Immature natural killer cell (primary cell): ENCODE measurements at places on chromosomes 16 and 17.

- H3K4me3 ChIP-seq: no peak overlapping the region
- H3K36me3 ChIP-seq: peaks cover 25% of the 10 kb centered on the region
- H3K27me3 ChIP-seq: peaks cover 11% of the 10 kb centered on the region
- H3K4me1 ChIP-seq: peaks cover 47% of the 10 kb centered on the region
Observed at GRCh38 chr17:58320163-58320558, 8.4 kb downstream of the TSPOAP1 start.

GRCh38 chr16:12964461-12964860 is 63.1 kb downstream of the SHISA9 start:
- H3K27ac ChIP-seq: no peak overlapping the region
- no peaks in the 10 kb centered on the region for H3K36me3 ChIP-seq
- H3K27me3 ChIP-seq: peaks cover 4% of the 10 kb centered on the region
- DNase-seq: no peak

- H3K27me3 ChIP-seq: peaks cover 3% of the 10 kb centered on the region
- no peak for DNase-seq
- no peaks in the 10 kb centered on the region for H3K36me3 ChIP-seq
- no peak overlapping the region for H3K27ac ChIP-seq
- no peak overlapping the region for H3K4me3 ChIP-seq
- peaks cover 9% of the 10 kb centered on the region for H3K4me1 ChIP-seq
Observed at GRCh38 chr16:53781023-53781605, 77.2 kb downstream of the FTO start.

DNA sequence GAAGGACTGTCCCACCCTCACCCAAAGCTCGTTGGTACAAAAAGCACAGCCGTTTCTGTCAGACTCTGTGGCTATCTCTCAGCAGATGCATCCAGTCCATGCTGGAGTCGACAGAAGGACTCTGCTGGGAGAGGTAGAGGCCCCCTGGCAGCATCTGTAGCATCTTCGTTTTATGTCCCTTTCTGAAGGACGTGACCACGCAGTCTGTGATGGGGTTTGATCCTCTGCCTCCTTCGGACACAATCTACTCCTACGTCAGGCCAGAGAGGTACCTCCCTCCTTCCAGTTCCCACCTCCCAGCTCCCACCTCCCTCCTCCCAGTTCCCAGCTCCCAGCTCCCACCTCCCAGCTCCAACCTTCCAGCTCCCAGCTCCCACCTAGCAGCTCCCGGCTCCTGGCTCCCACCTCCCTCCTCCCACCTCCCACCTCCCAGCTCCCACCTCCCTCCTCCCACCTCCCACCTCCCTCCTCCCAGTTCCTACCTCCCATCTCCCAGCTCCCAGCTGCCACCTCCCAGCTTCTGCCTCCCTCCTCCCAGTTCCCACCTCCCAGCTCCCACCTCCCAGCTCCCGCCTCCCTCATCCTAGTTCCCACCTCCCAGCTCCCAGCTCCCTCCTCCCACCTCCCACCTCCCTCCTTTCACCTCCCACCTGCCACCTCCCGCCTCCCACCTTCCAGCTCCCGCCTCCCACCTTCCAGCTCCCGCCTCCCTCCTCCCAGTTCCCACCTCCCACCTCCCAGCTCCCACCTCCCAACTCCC is 11.4 kb upstream of the MC1R start:
- H3K27ac ChIP-seq: no peak overlapping the region
- H3K36me3 ChIP-seq: no peaks in the 10 kb centered on the region
- peaks cover 2% of the 10 kb centered on the region for H3K27me3 ChIP-seq
- H3K4me3 ChIP-seq: no peak overlapping the region
- DNase-seq: no peak

- DNase-seq: no peak
- H3K27me3 ChIP-seq: peaks cover 8% of the 10 kb centered on the region
- no peak overlapping the region for H3K4me3 ChIP-seq
- no peaks in the 10 kb centered on the region for H3K36me3 ChIP-seq
Observed at GRCh38 chr16:19031738-19032137, 35.7 kb upstream of the COQ7 start.

DNA sequence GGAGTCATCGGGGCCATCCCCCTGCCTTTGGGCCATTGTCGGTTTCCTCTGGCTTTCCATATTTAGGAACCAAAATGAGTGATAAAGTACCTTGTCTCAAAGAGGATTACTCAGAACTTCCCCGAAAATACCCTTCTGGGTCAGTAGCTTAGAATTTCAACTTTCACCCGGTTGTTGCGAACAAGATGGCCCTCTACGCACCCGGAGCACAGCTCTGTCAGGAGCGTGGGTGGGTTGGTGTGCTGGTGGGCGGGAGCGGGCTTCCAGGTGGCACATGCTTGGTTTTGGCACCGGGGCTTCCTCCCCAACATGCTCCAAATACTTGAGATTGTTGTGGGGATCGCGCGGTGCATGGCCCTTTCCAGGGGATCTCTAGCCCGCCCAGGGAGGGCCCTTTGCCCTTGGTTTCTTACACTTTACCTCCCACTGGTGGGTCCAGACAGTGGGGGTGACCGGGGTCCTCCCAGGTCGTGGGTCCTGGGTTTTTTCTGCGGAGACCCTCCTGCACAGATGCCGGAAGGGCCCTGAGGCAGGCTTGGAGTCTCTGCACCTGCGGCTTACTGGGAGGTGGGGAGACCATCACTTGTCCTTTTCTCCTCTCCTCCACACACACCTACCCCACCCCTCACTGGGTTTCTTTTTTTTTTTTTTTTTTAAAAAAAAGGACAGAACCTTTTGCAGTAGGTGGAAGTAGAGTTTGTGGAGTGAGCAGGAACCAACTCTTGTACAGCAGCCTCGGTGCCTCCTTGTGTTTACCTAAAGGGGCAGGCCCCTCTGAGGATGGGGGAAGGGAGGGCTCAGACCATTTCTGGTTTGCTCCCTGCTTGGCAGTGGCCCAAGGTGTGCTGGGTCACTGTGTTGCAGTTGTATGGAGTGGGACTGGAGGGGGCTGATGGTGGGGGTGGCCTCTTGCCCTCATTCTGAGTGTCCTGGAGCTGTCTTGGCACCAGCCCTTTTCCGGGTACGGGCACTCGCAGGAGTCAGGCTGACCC is 142.1 kb downstream of the SEC14L1 start:
- no peak overlapping the region for H3K27ac ChIP-seq
- H3K27me3 ChIP-seq: peaks cover 24% of the 10 kb centered on the region
- peak overlapping the region; percentile 81 for H3K4me3 ChIP-seq
- H3K36me3 ChIP-seq: no peaks in the 10 kb centered on the region
- no peak for DNase-seq
- H3K4me1 ChIP-seq: peaks cover 16% of the 10 kb centered on the region

- no peaks in the 10 kb centered on the region for H3K36me3 ChIP-seq
- no peak within 1 kb of the TSS for H3K27ac ChIP-seq
- H3K27me3 ChIP-seq: peaks cover 86% of the 10 kb centered on the region
- no peak for DNase-seq
- H3K4me3 ChIP-seq: peak within 1 kb of the TSS; percentile 71
- H3K4me1 ChIP-seq: peaks cover 64% of the 10 kb centered on the region
Observed at GRCh38 chr17:36937001-36937958, at the start of gene LHX1. LHX1 (plus strand) TSS chr17:36937475; CDS start chr17:36938198, 723 bp downstream.

DNA sequence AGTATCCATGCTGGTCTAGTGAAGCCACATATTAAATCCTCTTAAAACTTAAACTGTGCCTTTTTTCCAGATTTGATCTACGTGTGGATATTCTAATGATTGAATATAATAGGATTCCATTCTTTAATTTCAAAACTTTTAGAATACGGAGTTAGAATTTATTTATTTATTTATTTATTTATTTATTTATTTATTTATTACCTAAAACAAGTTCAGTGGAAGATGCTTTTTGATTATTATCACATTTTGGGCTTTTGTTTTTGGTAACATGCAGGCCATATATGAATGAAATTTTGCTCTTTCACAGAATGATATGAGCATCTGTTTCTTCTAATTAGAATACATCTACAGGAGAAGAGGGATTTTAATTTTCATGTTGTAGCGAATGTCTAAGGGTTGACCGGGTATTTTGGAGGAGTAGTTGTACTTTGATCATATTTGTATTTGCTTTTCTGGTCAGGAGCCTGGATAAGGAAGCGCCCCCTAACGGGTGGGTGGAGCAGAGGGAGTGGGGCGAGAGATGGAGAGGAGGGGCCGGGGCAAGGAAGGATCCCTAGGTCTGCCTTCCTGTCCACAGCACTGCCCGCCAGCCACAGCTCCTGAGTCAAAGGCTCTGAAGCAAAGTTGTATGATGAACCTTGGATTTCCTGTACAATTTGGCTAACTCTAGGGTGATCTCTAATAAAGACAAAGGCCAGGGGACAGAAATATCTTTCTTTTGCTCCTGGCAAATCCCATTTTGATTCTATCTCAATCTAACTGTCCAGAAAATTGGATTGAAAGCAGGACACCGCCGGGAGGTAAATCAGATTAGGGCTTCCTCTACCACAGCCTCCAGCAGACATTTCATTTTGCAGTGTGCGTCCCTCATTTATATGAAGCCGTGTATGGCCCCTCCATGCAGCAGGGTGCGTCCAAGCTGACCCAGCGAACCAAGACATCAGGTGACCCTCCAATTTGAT is 149.1 kb downstream of the PRKCA start:
- DNase-seq: no peak
- H3K4me1 ChIP-seq: no peaks in the 10 kb centered on the region
- no peaks in the 10 kb centered on the region for H3K27me3 ChIP-seq
- H3K36me3 ChIP-seq: no peaks in the 10 kb centered on the region

- DNase-seq: no peak
- no peaks in the 10 kb centered on the region for H3K36me3 ChIP-seq
- H3K27ac ChIP-seq: no peak overlapping the region
- H3K4me3 ChIP-seq: peak overlapping the region; percentile 4
- H3K4me1 ChIP-seq: peaks cover 38% of the 10 kb centered on the region
Observed at GRCh38 chr17:44010966-44011647, 3.7 kb downstream of the TMEM101 start.

DNA sequence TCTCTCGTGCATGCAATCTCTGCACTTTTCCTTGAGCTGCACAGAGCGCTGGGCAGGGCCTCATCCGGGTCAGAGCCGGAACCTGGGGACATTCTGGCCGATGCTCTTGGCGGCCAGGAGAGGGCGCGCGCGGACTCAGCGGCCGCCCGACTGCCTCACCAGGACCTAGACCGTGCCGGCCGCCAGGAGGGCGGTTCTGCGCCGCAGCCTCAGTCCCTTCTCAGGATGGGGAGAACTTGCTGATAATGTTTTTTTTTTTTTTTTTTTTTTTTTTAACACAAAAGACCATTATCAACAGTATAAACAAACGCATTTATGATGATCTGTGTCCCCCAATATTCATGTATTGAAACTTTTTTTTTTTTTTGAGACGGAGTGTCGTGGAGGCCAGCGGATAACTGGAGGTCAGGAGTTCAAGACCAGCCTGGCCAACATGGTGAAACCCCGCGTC is 8.1 kb upstream of the FLYWCH2 start:
- no peak overlapping the region for H3K4me3 ChIP-seq
- peaks cover 12% of the 10 kb centered on the region for H3K27me3 ChIP-seq
- peak; percentile 70 for DNase-seq
- H3K36me3 ChIP-seq: no peaks in the 10 kb centered on the region
- peaks cover 5% of the 10 kb centered on the region for H3K4me1 ChIP-seq
- no peak overlapping the region for H3K27ac ChIP-seq

GRCh38 chr16:14364386-14365199 is 265.5 kb downstream of the PARN start:
- peaks cover 3% of the 10 kb centered on the region for H3K27me3 ChIP-seq
- H3K36me3 ChIP-seq: no peaks in the 10 kb centered on the region
- H3K27ac ChIP-seq: no peak overlapping the region
- DNase-seq: no peak
- no peak overlapping the region for H3K4me3 ChIP-seq

DNA sequence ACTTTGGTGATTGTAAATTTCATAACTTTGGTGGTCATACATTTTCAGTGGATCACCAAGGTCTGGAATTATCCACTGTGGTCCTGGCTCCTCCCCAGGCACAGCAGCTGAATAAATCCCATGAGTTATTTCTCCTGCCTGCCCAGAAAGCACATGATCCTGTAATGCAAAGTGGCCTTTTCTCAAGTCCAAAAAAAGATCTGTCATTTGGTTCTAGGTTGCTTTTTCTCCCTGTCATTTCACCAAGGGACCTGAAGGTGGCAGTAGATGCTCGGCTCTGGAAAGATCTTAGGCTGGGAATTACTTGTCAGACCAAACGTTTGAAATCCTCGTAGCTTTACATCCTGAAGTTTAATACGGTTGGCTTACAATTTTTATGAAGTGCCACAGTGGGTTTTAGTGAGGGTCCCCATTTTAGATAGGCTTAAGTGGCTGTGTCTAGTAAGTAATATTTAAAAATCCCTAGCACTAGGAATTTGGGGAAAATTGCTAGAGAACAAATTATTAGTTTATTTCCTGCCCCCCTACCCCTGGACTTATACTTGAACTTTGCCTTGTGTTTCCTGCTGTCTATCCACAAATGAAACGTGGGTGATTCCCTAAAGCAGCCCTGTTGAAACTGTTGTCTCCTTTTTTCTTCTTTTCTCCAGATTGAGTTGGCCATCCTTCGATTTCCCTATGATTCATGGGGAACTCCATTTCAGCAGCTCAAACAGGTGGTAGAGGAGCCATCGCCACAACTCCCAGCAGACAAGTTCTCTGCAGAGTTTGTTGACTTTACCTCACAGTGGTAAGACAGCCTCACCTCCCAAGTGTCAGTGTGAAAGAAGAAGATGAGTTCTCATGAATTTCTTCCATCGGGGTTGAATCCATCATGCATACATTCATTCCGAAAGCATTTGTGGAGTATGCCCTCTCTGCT is 111.7 kb downstream of the MAP2K6 start:
- no peaks in the 10 kb centered on the region for H3K4me1 ChIP-seq
- no peak overlapping the region for H3K27ac ChIP-seq
- H3K36me3 ChIP-seq: peaks cover 22% of the 10 kb centered on the region
- no peak for DNase-seq
- H3K4me3 ChIP-seq: no peak overlapping the region

GRCh38 chr16:79411805-79412204 is 188.7 kb downstream of the MAF start:
- no peak for DNase-seq
- H3K36me3 ChIP-seq: no peaks in the 10 kb centered on the region
- H3K4me1 ChIP-seq: peaks cover 50% of the 10 kb centered on the region

- H3K27ac ChIP-seq: no peak overlapping the region
- H3K36me3 ChIP-seq: no peaks in the 10 kb centered on the region
- DNase-seq: no peak
- peaks cover 6% of the 10 kb centered on the region for H3K27me3 ChIP-seq
- H3K4me1 ChIP-seq: peaks cover 6% of the 10 kb centered on the region
Observed at GRCh38 chr17:75199886-75200618, 5.4 kb upstream of the NUP85 start.

- no peaks in the 10 kb centered on the region for H3K36me3 ChIP-seq
- H3K27me3 ChIP-seq: no peaks in the 10 kb centered on the region
- H3K4me3 ChIP-seq: no peak overlapping the region
- peaks cover 2% of the 10 kb centered on the region for H3K4me1 ChIP-seq
- DNase-seq: no peak
Observed at GRCh38 chr16:67734731-67735201, 15.7 kb upstream of the GFOD2 start.

DNA sequence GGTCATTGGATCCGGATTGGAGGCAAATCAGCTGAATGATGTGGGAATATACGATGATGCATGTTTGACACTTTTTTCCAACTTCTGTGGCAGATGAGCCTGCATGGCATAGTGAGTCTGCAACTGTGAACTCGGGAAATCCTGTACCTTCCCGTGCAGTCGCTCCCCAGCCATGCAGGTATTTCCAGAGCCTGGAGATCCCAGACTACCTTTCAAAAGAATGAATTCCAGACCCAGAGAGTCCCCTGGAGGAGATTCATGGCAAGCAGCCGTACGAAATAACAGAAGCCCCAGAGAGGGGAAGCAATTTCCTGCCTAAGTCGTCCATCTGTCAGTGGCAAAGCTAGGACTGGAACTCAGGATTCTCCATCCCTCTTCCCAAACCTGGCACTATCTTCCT is 75.7 kb upstream of the FAM20A start:
- H3K36me3 ChIP-seq: no peaks in the 10 kb centered on the region
- DNase-seq: no peak
- H3K4me3 ChIP-seq: no peak overlapping the region
- no peak overlapping the region for H3K27ac ChIP-seq
- no peaks in the 10 kb centered on the region for H3K4me1 ChIP-seq
